NCI-H187 treated with DMSO at 0.1 percent for 48 hours (cell line): ENCODE measurements at places on chromosomes 5 and 9.

GRCh38 chr5:98777295-98777694, 3.8 kb downstream of the RGMB start:
- DNase-seq: no peak

- DNase-seq: no peak
These were observed 277.2 kb upstream of the NR4A3 start for GRCh38 chr9:99544526-99544925.

DNA sequence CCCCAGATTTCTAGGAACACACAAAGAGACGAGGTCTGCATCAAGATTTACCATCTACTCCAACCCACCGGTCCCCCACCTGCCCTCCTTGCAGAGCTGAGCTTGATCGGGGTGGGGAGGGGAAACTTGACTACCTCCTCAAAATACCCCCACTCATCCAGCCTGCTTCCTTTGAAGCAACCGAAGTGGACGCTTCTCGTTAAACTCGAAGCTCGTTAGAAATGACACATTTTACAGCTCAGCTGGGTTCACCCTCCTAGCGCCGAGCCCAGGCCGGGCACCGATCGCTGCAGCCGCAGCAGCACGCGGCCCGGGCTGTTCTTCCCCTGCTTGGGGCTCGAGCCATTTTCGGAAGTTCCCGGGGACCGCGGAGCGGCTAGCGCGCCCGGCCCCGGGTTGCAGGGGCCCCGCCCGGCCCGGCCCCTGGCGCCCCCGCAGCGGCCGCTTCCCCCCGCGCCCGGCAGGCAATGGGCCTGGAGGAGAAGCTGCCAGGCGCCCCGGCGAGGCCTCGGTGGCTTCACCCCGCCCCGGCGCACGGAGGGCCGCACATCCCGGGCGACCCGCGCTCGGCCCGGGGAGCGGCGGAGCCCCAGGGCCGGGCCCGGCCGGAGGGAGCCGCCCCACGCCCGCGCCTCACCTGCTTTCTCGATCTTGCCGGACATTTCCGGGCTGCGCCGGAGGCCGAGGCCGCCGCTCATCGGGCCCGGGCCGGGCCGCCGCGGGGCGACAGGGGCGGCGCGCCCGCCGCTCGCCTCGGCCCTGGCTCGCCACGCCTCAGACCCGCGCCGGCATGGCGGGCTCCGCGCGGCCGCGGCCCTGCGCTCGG, 530 bp downstream of the RAPGEF1 start:
- DNase-seq: no peak

GRCh38 chr5:61429906-61430305, 97.8 kb downstream of the ZSWIM6 start:
- DNase-seq: no peak

GRCh38 chr9:136952321-136952850, 313 bp downstream of the LCN12 start:
- DNase-seq: no peak

DNA sequence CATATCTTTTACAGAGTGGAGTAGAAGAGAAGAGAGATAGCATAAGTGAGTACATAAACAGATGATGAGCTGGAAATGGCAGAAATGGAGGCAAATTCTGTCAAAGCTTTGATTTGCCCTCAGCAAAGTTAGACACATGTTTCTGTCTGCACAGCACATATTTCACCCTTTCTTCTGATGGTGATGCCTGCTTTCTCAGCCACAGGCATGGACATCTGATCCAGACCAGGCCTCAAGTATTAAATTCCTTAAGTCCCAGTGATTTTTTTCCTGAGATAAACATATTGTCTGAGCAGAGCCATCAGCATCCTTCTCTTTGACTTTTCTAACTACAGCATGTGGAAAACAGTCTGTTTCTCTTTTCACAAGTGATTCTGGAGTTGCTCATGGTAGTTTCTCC, 409.8 kb downstream of the MAN2A1 start:
- DNase-seq: no peak
